ENCODE measurements at places on chromosomes 1 and 21.

GRCh38 chr1:111406321-111406768 lies 21.2 kb downstream of the OVGP1 start:
- no peak for DNase-seq

GRCh38 chr1:95015076-95015475 lies 57.7 kb downstream of the ALG14 start:
- DNase-seq: no peak

DNA sequence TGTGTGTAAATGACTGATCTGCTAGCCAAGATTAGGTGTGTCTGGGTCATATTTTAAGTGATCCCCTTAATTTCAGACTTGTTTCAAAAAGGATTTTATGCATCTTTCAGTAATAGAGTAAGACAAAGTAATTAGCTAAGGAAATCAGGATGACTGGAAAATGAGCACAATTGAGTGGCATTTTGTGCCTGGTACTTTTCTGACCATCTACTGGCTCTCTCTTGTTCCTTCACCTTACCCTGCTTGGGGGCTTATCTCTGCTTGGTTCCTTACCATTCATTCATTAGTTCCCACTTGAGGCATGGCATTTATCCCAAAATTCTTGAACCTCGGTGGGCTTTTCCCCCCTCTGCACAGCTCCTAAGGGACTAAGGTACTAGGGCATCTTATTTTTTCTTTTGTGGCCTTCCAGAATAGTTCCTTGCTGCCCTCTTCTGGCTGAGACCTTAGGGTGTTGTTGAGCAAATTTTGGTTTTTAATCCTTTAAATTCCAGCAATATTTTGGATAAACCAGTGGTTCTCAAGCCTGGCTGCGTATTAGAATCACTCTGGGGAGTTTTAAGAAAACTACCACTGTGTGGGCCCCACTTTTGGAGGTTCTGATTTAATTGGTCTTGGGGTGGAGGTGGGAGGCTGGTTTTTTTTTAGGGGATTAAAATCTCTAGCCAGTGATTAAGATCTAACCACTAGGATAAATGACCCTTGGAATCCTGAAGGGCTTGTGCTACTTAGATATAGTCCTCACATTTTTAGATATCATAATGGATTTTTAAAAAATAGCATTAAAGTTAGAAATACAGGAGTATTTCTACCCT lies 50.8 kb downstream of the HS2ST1 start:
- peak; percentile 15 for DNase-seq

GRCh38 chr1:95627244-95627643 lies 393.2 kb downstream of the RWDD3 start:
- no peak for DNase-seq

- DNase-seq: no peak
These were observed 210.9 kb downstream of the TGFB2 start for GRCh38 chr1:218556016-218556415.
